ENCODE measurements at places on chromosomes 7 and 10. TPM values are rescaled to one million over a fixed set of nuclear protein-coding genes. Genes with fewer than 3 reads are reported as not detected.

DNA sequence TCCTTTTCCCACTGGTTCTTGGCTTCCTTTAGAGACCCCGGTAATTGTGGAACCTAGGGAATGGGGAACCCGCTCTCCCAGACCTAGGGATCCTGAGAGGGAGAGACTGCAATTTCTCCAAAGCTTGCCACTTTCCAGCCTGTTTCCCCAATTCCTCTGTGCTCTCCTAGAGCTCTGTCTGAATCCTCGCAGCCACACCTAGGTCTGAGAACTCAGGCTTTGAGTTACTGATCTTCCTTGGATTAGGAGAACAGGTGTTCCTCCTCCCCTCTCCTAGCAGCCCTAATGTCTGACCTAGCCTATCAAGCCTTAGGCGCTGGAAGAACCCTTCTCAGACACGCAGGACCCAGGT is 20.0 kb downstream of the WNT8B start:
- H3K36me3 ChIP-seq: no peaks in the 10 kb centered on the region
- no peaks in the 10 kb centered on the region for H3K27me3 ChIP-seq
- no peak overlapping the region for H3K27ac ChIP-seq
- DNase-seq: no peak
- H3K4me1 ChIP-seq: peaks cover 7% of the 10 kb centered on the region
- H3K4me3 ChIP-seq: no peak overlapping the region

DNA sequence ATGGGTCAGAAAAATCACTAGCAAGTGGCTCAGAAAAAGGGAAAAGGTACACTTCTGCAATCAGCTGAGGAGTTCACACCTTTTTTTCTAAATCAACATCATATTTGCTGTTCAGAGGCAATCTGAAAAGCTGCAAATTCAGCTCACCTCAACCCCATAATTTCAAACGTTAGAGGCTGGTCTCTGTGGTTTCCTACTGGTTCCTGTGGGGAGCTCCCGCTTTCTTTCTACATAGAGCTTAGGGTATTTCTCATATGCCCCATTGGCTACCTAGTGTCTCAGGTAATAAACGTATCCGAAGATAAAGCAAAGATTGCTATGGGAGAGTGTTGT is 5.2 kb upstream of the ZNF22 start:
- no peak overlapping the region for H3K4me3 ChIP-seq
- H3K27me3 ChIP-seq: no peaks in the 10 kb centered on the region
- H3K4me1 ChIP-seq: peaks cover 51% of the 10 kb centered on the region

- no peak overlapping the region for H3K27ac ChIP-seq
- no peaks in the 10 kb centered on the region for H3K36me3 ChIP-seq
- H3K4me1 ChIP-seq: peaks cover 48% of the 10 kb centered on the region
Measured at GRCh38 chr10:80471001-80471400, 16.9 kb downstream of the TSPAN14 start.

GRCh38 chr7:80722616-80723195 is 84.3 kb downstream of the CD36 start:
- H3K36me3 ChIP-seq: no peaks in the 10 kb centered on the region
- no peak for DNase-seq
- no peak overlapping the region for H3K4me3 ChIP-seq
- H3K4me1 ChIP-seq: peaks cover 2% of the 10 kb centered on the region
- H3K27ac ChIP-seq: no peak overlapping the region

DNA sequence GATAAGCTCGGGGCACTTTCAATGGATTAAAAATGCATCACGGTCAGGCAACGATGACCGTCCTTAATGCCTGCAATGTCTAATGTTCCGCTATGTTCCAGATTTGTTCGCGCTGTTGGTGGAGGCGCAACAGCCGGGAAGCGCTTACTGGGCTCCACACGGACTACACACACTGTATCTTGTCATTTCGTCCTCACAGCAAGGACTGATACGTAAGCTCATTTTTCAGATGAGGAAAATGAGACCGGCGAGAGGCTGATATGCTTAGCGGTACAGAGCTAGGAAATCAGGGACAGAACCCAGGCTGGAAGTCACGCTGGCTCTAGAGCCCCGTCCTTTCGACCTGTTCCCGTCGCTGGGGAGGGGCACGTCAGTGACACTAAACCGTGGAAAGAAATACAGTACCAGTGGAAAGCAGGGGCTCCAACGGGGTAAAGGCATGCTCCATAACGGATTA is 670 bp downstream of the TPK1 start:
- peak overlapping the region; percentile 64 for H3K4me3 ChIP-seq
- no peaks in the 10 kb centered on the region for H3K27me3 ChIP-seq
- peaks cover 4% of the 10 kb centered on the region for H3K4me1 ChIP-seq
- peak overlapping the region; percentile 95 for H3K27ac ChIP-seq
- no peaks in the 10 kb centered on the region for H3K36me3 ChIP-seq

DNA sequence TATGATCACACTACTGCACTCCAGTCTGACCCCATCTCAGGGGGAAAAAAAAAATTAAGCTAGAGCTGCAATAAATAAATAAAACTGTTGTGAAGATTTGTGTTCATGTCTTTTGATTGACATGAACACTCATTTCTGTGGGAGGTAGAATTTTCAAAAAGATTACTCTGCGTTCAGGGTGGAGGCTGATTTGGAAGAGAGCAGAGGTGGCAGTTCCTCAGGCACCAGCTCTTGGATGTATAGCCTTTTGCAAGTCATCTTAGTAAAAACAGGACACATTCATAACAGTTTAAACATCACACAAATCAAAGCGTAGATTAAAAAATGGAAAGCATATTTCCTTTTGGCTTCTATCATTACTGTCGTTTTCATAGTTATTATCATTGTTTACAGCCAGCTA is 243.5 kb upstream of the LRGUK start:
- DNase-seq: no peak
- H3K36me3 ChIP-seq: no peaks in the 10 kb centered on the region
- no peaks in the 10 kb centered on the region for H3K4me1 ChIP-seq
- H3K27ac ChIP-seq: no peak overlapping the region
- no peak overlapping the region for H3K4me3 ChIP-seq

DNA sequence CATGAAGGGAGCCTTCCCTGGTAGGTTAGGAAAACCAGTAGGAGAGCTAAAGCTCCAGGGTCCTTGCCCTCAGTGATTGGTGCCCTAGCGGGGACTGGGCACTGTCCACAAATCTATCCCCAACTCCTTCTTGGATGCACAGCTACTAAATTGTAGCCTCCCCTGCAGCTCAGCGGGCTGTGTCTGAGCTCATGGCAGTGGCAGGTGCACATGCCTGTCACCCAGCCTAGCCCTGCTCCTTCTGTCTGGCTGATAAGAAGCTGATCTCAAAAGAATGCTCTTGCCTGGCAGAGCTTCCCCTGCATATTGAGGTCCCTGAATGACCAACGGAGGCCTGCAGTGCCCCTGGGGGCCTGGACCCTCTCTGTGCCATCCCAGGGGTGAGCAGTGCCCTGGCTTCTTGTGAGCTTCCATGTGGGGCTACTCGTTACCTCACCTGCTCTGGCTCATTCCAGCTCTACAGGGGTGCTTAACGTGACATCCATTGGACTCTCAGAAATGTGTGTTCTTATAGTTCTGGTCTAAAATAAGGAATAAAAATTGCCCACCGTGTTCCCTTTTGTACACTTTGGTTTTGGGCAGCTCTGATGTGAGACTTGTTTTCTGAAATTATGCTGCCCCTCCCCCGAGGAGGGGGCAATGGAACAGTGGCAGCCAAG is 59.8 kb upstream of the ANTXRL start:
- H3K4me1 ChIP-seq: no peaks in the 10 kb centered on the region
- no peak for DNase-seq
- H3K27me3 ChIP-seq: no peaks in the 10 kb centered on the region
- no peaks in the 10 kb centered on the region for H3K36me3 ChIP-seq
- no peak overlapping the region for H3K27ac ChIP-seq

The GPR15LG gene
- not detected for total RNA-seq

DNA sequence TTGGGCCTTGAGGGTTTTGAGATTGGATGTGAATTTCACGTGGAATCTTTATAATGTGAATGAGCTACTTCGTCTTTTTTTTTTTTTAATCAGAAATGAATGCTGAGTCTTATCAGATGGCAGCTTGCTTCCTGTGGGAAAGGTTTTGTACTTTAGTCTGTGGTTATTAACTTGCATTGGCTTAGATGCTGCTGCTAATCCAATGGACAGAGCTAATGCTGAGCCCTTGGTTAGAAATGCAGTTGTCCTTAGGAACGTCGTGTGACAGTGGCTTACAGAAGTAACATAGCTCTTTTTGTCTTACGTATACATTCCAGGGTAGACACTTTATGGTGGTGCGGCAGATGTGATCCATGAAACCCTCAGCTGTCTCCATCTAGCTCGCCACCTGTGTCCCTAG is 32.8 kb downstream of the ADCY1 start:
- DNase-seq: no peak
- H3K4me3 ChIP-seq: no peak overlapping the region
- no peaks in the 10 kb centered on the region for H3K36me3 ChIP-seq
